ENCODE measurements at places on chromosomes 13 and 19. TPM values are rescaled to one million over a fixed set of nuclear protein-coding genes. Genes with fewer than 3 reads are reported as not detected.

The TNFSF9 gene
- 1.6 TPM for total RNA-seq

The GIPR gene
- total RNA-seq: 21.2 TPM

The TMEM86B gene
- 2.2 TPM for total RNA-seq

The CYP2B6 gene
- 4.6 TPM for total RNA-seq

The FCAR gene
- total RNA-seq: not detected

The UPK1A gene
- total RNA-seq: 0.27 TPM

The CLDN10 gene
- 0.28 TPM for total RNA-seq

The B3GNT8 gene
- 28.7 TPM for total RNA-seq

The ZFP14 gene
- total RNA-seq: 3.7 TPM

Measured in left colon (tissue), 2 donors.